ENCODE measurements at places on chromosomes 1 and 21. TPM values are rescaled to one million over a fixed set of nuclear protein-coding genes. Genes with fewer than 3 reads are reported as not detected.

Gene FBXO2
- total RNA-seq: 0.10 TPM

Gene OR4F16
- not detected for total RNA-seq

Gene MMEL1
- total RNA-seq: 2.8 TPM

Gene CDC42BPA
- 24.2 TPM for total RNA-seq

Gene SELE
- not detected for total RNA-seq

Gene TDRD5
- total RNA-seq: not detected

Gene PGBD5
- 0.10 TPM for total RNA-seq

Gene PADI2
- total RNA-seq: 2.9 TPM

DNA sequence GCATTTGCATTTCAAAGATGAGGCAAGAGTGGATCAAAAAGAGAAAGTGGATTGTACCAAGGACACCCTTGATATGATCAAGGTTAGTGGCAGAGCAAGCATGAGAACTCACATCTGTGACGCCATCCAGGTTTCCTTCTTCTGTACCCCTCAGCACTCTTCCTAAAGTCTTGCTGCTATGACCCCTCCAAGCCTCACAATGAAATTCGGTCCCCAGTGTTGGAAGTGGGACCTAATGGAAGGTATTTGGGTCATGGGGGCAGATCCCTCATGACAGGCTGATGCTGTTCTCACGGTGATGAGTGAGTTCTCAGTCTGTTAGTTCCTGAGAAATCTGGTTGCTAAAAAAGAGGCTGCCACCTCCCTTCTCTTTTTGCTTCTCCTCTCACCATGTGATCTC, 86.4 kb downstream of the PGM1 start:
- no peak for DNase-seq

DNA sequence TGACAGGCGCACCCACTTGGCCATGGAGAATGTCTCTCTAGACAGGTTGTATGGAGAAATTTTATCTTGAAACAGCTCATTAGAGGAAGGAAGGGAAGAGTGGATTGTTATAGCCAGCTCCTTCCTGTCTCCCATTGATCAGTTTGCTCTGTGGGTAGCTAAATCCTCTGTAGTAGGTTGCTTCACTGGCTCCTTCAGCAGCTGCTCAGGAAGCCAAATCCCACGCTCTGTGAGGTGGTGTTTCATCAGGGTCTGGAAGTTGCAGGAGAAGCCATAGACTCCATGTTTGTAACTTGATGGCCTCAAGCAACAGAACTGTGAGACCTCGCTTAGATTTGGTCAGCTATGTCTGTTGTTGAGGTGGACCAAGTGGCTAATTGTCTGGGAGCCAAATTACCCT, 6.8 kb upstream of the NFYC start:
- DNase-seq: no peak

- no peak for DNase-seq
Measured at GRCh38 chr1:244063498-244063897, 12.4 kb downstream of the ZBTB18 start.

DNA sequence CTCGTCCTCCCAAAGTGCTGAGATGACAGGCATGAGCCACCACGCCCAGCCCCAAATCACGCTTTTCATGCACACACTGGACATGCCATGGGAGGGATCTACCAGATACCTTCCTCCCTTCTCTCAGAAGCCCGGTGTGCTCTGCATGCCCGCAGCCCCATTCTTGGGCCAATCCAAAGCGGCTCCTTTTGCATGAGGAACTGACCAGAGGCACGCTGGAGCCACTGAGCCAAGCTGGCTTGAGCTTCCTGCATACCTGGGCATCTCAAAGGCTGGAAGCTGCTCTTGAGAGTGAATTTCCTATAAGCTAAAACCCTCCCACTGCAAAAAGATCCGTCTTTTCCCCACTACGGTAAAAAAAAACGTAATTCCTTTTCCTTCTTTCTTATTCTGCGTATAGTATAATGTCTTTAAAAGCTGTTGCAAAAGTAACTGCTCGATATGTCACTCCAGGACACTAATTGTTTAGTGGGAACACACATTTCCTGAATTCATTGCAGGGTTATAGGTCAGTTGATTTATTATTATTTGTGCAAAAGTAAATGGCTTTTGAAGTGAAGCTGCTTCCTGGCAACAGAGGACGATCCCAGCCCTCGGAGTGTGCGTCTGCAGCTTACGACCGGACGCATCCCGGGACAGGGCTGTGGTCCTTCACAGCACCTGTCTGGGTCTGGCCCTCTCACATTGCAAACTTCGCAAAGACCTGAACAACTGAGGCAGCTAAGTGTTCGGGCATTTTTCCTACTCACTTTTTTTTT, 61.8 kb upstream of the ETS2 start:
- DNase-seq: no peak

DNA sequence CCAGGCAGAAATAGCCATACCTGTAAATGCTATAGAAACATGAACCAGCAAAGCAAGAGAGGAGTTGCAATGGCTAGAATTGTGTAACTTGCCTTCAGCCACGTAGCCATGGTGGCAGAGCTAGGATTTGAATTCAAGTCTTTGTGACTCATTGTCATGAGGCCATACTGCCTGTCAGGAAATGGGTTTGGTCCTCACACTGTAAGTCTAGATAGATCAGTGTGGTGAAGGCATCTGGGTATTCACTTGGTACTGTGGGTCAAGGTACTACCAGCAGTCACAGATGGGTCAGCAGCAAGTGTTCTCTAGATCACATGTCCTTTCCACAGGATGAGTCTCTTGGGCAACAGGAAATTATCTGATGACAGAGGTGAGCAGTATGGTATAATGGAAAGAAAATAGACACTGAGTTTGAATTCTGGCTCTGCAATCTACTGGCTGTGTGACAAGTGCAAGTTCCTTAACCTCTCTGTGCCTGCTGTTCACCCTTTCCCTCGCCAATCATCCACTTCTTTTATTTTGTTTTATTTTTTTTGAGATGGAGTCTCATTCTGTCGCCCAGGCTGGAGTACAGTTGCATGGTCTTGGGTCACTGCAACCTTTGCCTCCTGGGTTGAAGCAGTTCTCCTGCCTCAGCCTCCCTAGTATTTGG, 36.9 kb downstream of the FGGY start:
- peak; percentile 48 for DNase-seq

GRCh38 chr1:56169856-56170255, 409.5 kb downstream of the PLPP3 start:
- peak; percentile 33 for DNase-seq

DNA sequence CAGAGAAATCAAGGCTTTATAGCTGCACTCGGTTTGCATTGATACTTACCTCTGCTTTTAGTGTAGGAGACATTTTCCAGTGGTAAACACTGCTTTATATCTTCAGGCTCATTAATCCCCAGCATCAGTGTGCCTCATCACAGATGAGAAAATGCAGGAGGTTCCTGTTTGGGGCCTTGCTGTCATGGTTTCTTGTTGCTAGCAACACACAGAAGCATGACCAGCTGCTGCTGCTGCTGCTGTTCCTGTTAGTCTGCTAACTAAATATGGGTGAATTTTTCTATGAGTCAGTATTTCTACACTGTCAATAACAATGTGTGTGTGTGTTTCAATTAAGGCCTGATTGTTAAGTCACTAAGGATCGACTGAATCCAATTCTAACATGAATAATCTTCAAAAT, 85.8 kb upstream of the RGS1 start:
- DNase-seq: peak; percentile 95

DNA sequence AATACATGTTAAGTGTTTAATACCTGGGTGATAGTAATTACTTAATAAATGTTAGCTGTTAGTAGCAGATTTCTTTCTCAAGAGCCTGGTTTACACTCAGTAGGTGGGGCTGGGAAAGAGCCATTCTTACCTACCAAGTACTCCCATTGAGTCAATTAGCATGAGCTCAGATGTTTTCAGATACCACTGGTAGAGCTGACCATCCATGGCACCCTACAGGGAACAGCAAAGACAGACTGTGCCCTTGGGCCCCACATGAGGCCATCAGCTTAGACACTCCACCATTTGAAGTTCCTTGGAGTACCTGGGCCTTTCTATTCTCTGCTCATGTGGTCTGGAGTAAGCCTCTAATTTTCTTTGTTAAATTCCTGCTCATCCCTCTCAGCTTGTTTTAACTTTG, 179.3 kb downstream of the CACNA1E start:
- no peak for DNase-seq

- DNase-seq: no peak
Measured at GRCh38 chr21:44087426-44088400, 19.5 kb upstream of the PWP2 start.

DNA sequence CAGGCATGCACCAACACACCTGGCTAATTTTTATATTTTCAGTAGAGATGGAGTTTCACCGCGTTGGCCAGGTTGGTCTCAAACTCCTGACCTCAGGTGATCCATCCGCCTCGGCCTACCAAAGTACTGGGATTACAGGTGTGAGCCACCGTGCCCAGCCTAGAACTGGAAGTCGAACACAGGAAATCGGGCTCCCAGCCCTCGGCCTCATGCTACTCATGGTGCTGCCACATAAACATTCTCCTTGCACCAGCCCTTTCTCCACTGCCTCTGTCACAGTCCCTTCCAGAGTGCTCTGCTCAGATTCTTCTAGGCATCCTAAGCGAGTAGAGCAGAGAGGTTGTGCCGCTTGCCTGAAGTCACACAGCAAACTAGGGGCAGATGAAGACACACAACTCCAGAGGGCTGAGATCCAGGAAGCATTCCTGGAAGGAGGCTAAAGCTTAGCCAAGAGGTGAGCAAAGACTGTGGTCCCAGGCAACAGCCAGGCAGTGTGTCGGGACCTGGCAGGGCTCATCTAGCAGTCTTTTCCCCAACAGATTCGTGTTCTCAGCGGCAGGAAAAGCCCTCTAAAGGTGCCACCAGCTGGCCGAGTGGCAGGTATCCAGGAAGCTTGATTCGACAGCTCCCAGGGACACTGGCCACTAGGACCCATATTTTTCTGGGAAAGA, 29.6 kb upstream of the NPPB start:
- DNase-seq: no peak

DNA sequence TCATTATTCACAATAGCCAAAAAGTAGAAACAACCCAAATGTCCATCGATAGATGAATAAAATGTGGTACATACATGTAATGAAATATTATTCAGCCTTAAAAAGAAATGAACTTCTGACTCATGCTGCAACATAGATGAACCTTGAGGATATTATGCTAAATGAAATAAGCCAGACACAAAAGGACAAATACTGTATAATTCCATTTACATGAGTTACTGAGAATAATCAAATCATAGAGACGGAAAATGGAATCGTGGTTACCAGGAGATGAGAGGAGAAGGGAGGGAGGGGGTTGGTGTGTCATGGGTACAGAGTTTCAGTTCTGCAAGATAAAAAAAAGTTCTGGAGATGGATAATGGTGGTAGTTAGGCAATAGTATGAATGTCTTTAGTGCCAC, 184.1 kb downstream of the PSMG1 start:
- DNase-seq: no peak

DNA sequence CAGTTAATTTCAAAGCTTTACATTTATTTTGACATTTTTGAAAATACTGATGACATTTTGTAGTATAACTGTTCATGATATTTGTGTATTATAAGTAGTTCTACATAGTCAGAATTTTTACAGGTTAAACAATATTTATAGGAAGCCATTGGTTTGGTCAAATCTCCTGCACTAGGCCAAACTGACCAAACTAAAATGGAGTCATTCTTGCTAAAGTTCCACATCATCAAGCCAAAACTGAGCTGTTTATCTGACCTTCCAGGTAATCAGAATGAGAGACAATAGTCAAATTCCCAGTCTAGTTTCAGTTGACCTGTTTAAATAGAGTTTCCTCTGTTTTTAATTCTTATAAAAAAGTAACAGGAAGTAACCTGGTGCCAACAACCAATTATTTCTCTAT, 253.3 kb upstream of the RGS18 start:
- DNase-seq: no peak

GRCh38 chr1:206716870-206717673, 32.4 kb downstream of the MAPKAPK2 start:
- peak; percentile 58 for DNase-seq
